Activated B cell treated with CpG ODN at 0.5 μM for 24 hours (primary cell): ENCODE measurements at places on chromosomes 5 and 9. TPM values are rescaled to one million over a fixed set of nuclear protein-coding genes. Genes with fewer than 3 reads are reported as not detected.

DNA sequence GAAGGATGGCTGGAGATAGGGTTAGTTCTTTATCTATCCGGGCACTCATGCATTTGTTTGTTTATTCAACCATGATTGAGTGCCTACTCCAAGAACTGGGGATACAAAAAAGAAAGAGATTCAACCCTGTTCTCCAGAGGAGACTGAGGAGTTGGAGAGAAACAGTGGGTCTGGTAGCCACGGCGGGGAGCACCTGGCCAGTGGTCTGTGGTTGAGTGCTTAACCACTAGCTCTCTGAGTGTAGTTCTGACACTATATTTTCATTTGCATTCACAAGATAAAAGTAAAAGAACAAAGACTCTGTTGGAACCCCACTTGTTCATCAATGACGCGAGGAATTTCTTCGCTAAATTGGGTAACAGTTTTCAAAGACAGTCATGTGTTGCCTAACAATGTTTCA is 295.5 kb upstream of the MSX2 start:
- no peak for DNase-seq
- H3K27ac ChIP-seq = no peak overlapping the region
- H3K4me3 ChIP-seq = no peak overlapping the region
- H3K4me1 ChIP-seq = no peaks in the 10 kb centered on the region
- H3K27me3 ChIP-seq = no peaks in the 10 kb centered on the region

GRCh38 chr5:84383816-84384603 is 670 bp downstream of the EDIL3 start:
- no peak overlapping the region for H3K4me3 ChIP-seq
- H3K27me3 ChIP-seq = peaks cover 28% of the 10 kb centered on the region
- no peaks in the 10 kb centered on the region for H3K36me3 ChIP-seq
- H3K27ac ChIP-seq = no peak overlapping the region

- H3K27ac ChIP-seq = no peak overlapping the region
- H3K4me1 ChIP-seq = peaks cover 25% of the 10 kb centered on the region
- DNase-seq = no peak
- peaks cover 13% of the 10 kb centered on the region for H3K27me3 ChIP-seq
- no peak overlapping the region for H3K4me3 ChIP-seq
These were observed 2.8 kb upstream of the WWC1 start for GRCh38 chr5:168288349-168289245.

DNA sequence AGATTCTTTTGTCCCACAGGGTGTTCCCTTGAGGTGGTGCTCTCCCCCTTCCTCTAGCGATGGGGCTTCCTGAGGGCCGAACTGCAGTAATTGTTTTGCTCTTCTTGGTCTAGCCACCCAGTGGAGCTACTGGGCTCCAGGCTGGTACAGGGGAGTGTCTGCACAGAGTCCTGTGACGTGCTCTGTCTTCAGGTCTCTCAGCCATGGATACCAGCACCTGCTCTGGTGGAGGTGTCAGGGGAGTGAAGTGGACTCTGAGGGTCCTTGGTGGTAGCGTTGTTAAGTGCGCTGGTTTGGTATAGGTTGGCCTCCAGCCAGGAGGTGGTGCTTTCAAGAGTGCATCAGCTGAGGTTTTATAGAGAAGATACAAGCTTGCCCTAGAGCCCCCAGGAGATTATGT is 20.4 kb upstream of the CEP72 start:
- H3K36me3 ChIP-seq = no peaks in the 10 kb centered on the region
- no peak overlapping the region for H3K4me3 ChIP-seq
- peak; percentile 4 for DNase-seq
- no peak overlapping the region for H3K27ac ChIP-seq

- DNase-seq = no peak
- H3K27me3 ChIP-seq = no peaks in the 10 kb centered on the region
- peak overlapping the region; percentile 36 for H3K27ac ChIP-seq
- peaks cover 10% of the 10 kb centered on the region for H3K36me3 ChIP-seq
These were observed 20.2 kb downstream of the SIL1 start for GRCh38 chr5:139177809-139178588.

DNA sequence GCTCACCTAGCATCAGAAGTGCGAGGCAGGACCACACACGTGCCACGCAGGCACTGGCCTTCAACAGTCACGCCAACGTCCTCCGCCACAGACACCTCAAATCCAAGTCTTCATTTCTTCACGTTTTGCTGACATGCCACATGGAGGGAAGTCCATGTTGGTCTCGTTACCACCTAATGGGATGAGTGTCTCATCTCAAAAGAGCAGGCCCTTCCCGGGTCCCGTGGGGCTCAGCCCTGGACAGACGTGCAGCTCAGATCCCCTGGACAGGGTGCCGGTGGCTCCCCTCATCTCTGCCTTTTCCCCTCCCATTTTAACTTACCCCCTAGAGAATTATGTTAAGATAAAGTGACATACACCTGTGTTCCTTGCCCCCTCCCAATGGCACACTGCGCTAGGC is 76.8 kb downstream of the MRPL36 start:
- no peak overlapping the region for H3K27ac ChIP-seq
- H3K4me3 ChIP-seq = no peak overlapping the region
- peaks cover 3% of the 10 kb centered on the region for H3K27me3 ChIP-seq
- no peaks in the 10 kb centered on the region for H3K4me1 ChIP-seq
- no peaks in the 10 kb centered on the region for H3K36me3 ChIP-seq
- no peak for DNase-seq

DNA sequence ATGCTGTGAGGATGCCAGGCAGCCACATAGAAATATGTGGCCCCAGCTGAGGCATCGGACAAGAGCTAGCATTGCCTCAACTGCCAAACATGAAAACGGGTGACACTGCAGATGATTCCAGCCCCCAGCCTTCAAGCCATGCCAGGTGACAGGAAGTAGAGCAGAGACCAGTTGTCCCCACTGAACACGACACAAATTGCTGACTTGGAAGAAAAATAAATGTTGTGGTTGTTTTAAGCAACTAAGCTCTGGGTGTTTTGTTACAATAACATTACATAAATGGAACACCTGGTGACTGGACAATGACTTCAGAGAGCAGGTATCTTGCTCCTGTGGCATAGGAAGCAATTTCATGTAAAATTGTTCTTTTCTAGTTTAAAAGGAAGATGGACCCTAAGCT is 154.2 kb downstream of the KIF4B start:
- H3K27me3 ChIP-seq = peaks cover 6% of the 10 kb centered on the region
- no peak overlapping the region for H3K27ac ChIP-seq
- DNase-seq = no peak
- H3K4me1 ChIP-seq = no peaks in the 10 kb centered on the region
- H3K36me3 ChIP-seq = no peaks in the 10 kb centered on the region

GRCh38 chr9:38088006-38088925 is 19.2 kb upstream of the SHB start:
- H3K27me3 ChIP-seq = peaks cover 15% of the 10 kb centered on the region
- DNase-seq = peak; percentile 64
- H3K4me3 ChIP-seq = no peak overlapping the region
- H3K27ac ChIP-seq = no peak overlapping the region
- H3K4me1 ChIP-seq = no peaks in the 10 kb centered on the region
- no peaks in the 10 kb centered on the region for H3K36me3 ChIP-seq

DNA sequence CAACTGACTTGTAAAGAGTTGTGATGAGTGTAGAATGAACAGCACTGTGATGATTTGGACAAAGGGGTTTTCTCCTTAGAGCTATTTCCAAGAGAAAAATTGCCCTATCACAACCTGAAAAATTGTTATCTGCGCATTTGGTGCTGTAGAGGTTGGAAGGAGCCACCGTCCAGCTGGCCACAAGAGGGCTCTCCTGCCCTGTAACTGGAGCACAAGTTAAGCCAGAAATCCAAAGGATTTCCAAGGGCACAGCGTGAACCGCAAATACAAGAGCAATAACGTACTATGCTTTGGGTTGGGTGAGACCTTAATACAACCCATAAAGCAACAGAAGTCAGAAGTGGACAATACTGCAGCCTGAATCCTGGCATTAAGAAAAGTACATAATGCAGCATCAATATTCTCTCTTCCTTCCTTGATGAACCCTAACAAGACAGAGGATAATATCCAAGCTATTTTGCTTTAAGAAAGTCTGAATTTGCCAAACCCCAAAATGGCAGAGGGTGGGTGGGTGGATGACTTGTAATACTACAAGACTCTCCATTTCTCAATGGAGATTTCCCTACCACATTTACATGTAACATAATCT is 56.8 kb upstream of the SMIM32 start:
- H3K27me3 ChIP-seq = peaks cover 5% of the 10 kb centered on the region
- H3K4me3 ChIP-seq = no peak overlapping the region
- H3K4me1 ChIP-seq = no peaks in the 10 kb centered on the region
- no peak for DNase-seq
- H3K27ac ChIP-seq = no peak overlapping the region

- H3K36me3 ChIP-seq = no peaks in the 10 kb centered on the region
- peaks cover 10% of the 10 kb centered on the region for H3K27me3 ChIP-seq
- no peak for DNase-seq
- no peak overlapping the region for H3K4me3 ChIP-seq
These were observed 311.0 kb downstream of the AGTPBP1 start for GRCh38 chr9:85430659-85431338.

DNA sequence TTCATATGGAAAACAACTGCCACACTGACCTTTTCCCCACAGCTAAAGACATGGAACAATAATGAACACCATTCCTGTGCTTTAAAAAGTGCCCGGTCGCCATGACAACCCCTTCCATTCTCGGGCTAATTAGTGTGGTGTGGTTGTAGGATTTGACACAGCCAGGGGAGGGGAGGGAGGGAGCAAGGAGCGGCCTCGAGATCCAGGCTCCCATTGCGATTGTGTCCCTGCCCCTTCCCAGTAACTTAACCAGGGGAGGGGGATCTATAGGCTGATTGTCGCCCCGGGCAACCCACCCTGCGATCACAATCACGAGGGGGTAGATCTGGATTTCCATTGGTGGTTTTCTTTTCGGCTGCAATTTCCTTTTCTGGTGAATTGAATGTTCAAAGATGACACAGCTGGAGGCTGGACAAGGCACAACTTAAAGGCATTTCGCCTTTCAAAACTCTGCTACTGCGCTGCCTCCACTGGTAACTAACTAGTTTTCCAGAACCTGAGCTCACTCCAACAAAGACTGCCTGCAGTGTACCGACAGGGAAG is 96.7 kb upstream of the RETREG1 start:
- H3K27ac ChIP-seq = no peak overlapping the region
- no peak for DNase-seq
- no peak overlapping the region for H3K4me3 ChIP-seq

DNA sequence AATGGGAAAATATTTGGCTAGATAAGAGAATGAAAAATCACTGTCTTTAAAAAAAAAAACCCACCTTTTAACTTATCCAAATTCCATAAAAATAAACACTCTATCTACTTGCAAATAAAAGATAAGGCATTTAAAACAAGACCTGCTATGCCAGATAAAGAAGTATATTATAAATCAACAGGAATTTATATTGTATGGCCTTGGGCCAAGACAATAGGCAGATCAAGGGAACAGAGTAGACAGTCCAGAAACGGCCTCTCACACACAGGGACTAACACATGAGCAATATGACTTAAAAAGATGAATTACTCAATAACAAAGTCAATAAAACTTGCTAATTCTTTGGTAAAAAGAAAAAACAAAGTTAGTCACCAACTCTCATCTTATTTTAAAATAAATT is 34.7 kb upstream of the ICE1 start:
- H3K4me1 ChIP-seq = no peaks in the 10 kb centered on the region
- H3K27ac ChIP-seq = no peak overlapping the region
- DNase-seq = no peak
- H3K4me3 ChIP-seq = no peak overlapping the region

DNA sequence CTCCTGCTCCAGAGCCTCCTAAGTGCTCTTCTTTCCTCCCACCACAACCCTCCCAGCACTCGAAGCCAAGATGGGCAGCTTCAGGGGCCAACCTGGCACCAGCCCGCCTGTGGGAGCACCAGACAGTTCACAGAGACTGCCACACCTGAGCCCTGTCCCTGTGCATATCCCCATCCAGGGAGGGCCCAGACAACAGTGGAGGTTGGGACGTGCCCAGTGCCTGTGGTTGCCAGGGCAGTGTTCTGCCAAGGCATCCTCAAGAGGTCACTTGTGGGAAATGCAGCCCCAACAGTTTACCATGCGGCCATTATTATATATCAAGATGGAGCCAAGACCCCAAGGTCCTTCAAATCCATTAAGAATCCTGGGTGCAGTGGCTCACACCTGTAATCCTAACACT is 23.0 kb upstream of the TRIO start:
- DNase-seq = no peak
- H3K27me3 ChIP-seq = no peaks in the 10 kb centered on the region
- no peak overlapping the region for H3K27ac ChIP-seq
- no peaks in the 10 kb centered on the region for H3K4me1 ChIP-seq

- DNase-seq = no peak
- H3K36me3 ChIP-seq = peaks cover 11% of the 10 kb centered on the region
- no peaks in the 10 kb centered on the region for H3K27me3 ChIP-seq
- H3K27ac ChIP-seq = no peak overlapping the region
- no peaks in the 10 kb centered on the region for H3K4me1 ChIP-seq
These were observed 136.3 kb downstream of the NR3C1 start for GRCh38 chr5:143267186-143267585.

DNA sequence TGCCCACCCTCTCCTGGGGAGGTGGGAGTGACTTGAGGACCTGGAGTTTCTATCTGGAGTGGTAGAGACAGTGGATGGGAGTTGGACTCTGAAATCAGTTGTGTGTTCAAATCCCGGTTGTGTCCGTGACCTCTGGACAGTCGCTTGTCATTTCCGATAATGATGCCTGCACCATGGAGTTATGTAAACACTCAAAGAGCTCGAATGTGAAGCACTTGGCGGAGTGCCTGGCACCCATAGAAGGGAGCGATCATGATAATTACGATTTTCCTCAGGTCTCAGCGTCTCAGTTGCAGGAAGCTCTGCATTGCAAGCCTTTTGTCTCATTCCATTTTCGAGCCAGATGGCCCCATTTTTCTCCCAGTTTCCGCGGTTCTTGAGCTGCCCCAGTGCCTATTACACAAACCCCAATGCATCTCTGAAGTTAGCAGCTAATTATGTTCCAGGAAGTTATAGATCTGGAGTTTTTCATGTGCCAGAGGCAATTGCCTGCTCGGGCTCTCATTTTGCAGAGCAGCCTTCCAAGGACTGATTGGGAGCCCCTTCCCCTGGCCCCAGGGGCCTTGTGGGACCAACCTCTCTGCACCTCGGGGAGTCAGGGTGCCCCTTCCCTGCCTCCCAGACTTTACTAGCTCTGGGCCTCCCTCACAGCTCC is 175.5 kb upstream of the MVB12B start:
- no peak overlapping the region for H3K27ac ChIP-seq
- peaks cover 12% of the 10 kb centered on the region for H3K4me1 ChIP-seq

DNA sequence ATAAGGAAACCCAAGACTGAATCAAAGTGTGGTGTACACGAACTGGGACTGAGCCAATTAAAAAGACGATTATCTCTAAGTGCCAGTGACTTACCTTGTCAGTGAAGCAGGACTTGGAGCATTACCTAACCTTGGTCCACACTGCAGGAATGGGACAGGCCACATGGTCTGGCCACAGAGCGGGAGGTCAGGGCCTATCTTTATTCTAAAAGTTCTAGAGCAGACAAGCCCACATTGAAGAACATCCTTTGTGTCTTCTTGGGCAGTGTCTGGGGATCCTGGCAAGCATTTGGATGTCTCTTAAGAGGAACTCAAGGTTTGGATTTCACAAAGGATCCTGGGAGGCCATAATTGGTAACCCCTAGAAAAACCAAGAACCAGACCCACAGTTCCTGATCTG is 16.5 kb downstream of the SPRY4 start:
- H3K36me3 ChIP-seq = no peaks in the 10 kb centered on the region
- peaks cover 2% of the 10 kb centered on the region for H3K4me1 ChIP-seq
- H3K4me3 ChIP-seq = no peak overlapping the region

The ZBED3 gene
- total RNA-seq = 3.2 and 3.5 TPM in 2 replicates

The ZFYVE16 gene
- 19.8 and 21.1 TPM in 2 replicates for total RNA-seq

The RNF208 gene
- 1.1 and 1.9 TPM in 2 replicates for total RNA-seq

The NUTM2G gene
- not detected in 2 replicates for total RNA-seq

The FREM1 gene
- not detected in 2 replicates for total RNA-seq

The DMRT3 gene
- total RNA-seq = not detected in 2 replicates

The SLC34A3 gene
- total RNA-seq = not detected in 2 replicates

The HAVCR2 gene
- 0.64 and 0.84 TPM in 2 replicates for total RNA-seq

The PCDHB5 gene
- total RNA-seq = not detected in 2 replicates

The ELOVL7 gene
- 0.32 and 0.69 TPM in 2 replicates for total RNA-seq

The ADGRV1 gene
- 0.13 TPM in 1 of 2 replicates, not detected in the other for total RNA-seq
